Stomach (tissue), 19 donors: ENCODE measurements at places on chromosomes 1 and 21.

DNA sequence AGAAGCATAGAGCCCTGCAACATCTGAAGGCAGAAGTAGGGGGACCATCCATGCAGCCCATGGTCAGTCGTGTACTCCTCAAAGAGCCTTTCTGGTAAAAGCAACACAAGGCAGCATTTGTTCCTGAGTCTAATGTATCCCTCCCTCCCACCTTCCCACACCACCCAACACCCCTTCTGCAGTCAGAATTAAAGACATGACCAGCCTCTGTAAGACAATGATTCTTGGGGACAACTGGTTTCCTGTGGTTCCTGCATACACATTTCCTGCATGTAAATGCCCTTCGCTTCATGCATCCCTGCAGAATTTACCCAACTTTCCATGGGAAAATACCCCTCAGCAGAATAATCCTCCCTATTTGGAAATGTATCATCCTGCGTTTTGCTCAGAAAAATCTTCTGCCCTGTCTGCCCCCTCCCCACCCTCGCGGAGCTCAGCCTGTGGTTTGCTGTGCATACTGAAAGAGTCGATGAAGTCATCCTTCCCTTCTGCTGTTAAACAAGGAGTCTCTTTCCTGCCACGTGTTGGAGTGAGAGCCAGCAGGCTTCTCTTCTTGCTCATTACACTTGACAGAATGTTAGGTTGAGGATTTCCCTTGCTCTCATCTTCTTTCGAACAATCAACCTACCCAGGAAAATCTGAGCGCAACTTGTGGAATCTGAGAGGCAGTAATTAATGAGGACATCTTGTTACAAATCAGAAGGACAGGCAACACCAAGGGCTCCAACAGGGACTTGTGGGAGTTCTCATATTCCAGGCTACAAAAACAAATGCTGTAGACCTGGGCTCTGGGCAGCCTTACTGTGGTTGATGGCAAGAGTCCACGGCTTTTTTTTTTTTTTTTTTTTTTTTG, 4.7 kb downstream of the TNN start:
- peaks cover 8% of the 10 kb centered on the region for H3K27me3 ChIP-seq
- no peak overlapping the region for H3K27ac ChIP-seq
- no peaks in the 10 kb centered on the region for H3K36me3 ChIP-seq
- peaks cover 9% of the 10 kb centered on the region for H3K4me1 ChIP-seq
- H3K4me3 ChIP-seq: no peak overlapping the region

GRCh38 chr1:907611-908451, 15.9 kb upstream of the SAMD11 start:
- H3K27ac ChIP-seq: no peak overlapping the region
- peak; percentile 23 for DNase-seq
- H3K27me3 ChIP-seq: peaks cover 68% of the 10 kb centered on the region
- H3K4me3 ChIP-seq: no peak overlapping the region

DNA sequence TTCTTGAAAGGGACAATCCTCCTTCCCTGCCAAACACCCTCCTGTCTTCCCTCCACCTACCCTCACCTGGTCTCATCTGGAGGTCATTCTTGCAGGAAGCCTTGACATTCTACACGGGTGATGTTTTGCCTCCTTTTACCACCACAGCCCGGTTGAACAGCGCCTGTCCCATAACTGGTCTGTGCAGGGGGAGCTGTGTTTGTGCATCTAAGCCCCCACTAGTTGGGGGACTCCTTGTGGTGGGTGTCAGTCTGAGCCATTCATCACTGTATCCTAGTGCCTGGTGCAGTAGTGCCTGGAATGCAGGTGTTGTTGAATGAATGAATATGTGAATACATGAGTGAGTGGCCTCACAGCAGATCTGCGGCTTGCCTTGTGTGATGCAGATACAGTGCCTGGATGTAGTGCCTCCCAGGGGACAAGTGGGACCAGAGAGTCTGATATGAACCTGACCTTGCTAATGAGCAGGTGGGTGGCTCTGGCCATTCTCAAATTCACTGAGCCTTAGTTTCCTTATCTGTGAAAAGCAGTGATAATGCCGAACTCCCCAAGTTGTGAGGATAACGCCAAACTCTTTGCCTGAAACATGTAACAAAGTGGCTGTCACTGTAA, 79.8 kb downstream of the OMA1 start:
- H3K36me3 ChIP-seq: peaks cover 36% of the 10 kb centered on the region
- no peaks in the 10 kb centered on the region for H3K27me3 ChIP-seq
- H3K27ac ChIP-seq: no peak overlapping the region
- H3K4me1 ChIP-seq: no peaks in the 10 kb centered on the region
- no peak for DNase-seq

DNA sequence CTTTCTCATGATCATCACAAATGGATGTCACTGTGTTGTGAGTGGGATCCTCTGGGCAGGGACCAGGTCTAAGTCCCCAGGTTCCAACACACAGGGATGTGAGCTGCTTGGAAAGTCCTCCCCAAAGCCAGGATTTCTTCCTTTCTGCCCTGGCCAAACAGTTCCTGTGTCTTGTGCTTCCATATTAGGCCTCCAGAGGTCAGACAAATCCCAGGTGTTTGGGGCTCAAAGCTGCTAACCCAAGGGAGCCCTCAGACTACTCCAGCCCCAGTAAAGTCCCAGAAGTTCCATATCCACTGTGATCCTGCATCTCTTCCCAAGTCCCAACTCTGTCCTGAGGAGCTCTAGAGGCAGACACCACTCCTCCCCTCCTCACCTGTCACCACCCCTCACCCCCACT, 27.7 kb upstream of the MAGOH start:
- H3K27ac ChIP-seq: no peak overlapping the region
- H3K36me3 ChIP-seq: no peaks in the 10 kb centered on the region
- H3K4me3 ChIP-seq: no peak overlapping the region
- no peaks in the 10 kb centered on the region for H3K27me3 ChIP-seq
- H3K4me1 ChIP-seq: no peaks in the 10 kb centered on the region

DNA sequence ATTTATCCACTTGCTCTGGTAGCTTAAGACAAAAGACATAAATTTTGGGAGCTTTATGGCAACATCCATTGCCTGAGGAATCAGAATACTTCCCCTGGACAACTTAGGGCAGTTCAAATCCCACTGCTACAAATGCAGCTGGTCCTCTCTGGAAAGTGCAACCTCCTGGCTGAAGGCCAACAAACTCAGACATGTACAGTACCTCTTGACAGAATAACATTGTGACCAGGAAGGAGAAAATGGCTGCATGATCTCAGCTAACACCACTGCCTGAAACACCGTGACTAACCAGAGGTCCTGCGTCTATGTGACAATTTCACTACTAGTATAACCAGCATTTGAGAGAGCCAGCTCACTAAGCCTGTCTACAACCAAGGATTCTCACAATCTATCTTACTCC, 218.9 kb downstream of the CRB1 start:
- H3K27ac ChIP-seq: no peak overlapping the region
- no peaks in the 10 kb centered on the region for H3K36me3 ChIP-seq
- H3K4me3 ChIP-seq: no peak overlapping the region
- no peak for DNase-seq
- H3K27me3 ChIP-seq: no peaks in the 10 kb centered on the region

DNA sequence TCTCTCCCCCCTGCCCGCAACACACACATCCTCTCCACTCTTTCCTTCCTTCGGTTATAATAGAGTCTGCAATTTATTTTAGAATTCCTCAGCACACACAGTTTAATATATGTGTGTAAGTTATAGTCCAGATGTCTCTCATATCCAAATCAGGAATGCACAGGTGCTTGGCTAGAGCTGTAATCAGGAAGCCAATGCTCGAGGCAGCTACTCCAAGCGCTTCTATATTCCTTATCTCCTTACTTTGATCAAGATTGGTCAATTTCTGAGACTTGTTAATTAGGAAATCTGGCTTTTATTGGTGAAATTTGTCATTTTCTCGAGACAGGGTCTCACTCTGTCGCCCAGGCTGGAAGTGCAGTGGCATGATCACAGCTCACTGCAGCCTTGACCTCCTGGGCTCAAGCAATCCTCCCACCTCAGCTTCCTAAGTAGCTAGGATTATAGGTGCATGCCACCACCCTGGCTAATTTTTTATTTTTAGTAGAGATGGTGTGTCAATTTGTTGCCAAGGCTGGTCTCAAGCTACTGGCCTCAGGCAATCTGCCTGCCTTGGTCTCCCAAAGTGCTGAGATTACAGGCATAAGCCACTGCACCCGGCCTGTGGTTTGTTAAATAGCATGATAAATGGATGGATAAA, 27.7 kb downstream of the RPL5 start:
- peaks cover 18% of the 10 kb centered on the region for H3K4me1 ChIP-seq
- no peak overlapping the region for H3K27ac ChIP-seq

- peaks cover 8% of the 10 kb centered on the region for H3K4me1 ChIP-seq
- no peak for DNase-seq
- H3K36me3 ChIP-seq: peaks cover 71% of the 10 kb centered on the region
- H3K27ac ChIP-seq: no peak overlapping the region
- no peaks in the 10 kb centered on the region for H3K27me3 ChIP-seq
These were observed 46.7 kb upstream of the LAMC2 start for GRCh38 chr1:183139281-183139942.

DNA sequence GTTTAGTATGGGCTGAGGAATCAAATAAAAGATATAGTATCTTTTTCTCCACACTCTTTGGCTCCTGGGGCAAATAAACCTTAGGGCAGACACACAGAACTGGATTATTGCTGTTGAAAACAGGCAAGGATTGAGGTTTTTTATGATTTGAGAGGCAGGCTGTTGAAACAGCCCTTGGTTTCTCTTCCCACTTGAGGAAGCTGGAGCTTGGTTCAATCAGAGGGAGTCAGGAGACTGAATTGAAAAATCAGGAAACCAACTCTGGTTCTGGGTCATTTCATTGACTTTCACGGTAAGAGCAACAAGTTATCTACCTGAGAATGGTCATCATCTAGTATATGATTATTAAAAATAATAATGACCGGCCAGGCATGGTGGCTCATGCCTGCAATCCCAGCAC, 108.4 kb downstream of the CNIH3 start:
- DNase-seq: no peak
- no peaks in the 10 kb centered on the region for H3K36me3 ChIP-seq
- peaks cover 5% of the 10 kb centered on the region for H3K4me1 ChIP-seq
- no peak overlapping the region for H3K4me3 ChIP-seq

GRCh38 chr1:102107441-102107840, 110.7 kb upstream of the OLFM3 start:
- no peak overlapping the region for H3K27ac ChIP-seq
- DNase-seq: no peak
- no peaks in the 10 kb centered on the region for H3K4me1 ChIP-seq
- H3K27me3 ChIP-seq: no peaks in the 10 kb centered on the region
- H3K4me3 ChIP-seq: no peak overlapping the region

GRCh38 chr1:228984107-228984506, 248.8 kb downstream of the RHOU start:
- peaks cover 22% of the 10 kb centered on the region for H3K4me1 ChIP-seq
- DNase-seq: no peak
- no peaks in the 10 kb centered on the region for H3K27me3 ChIP-seq
- no peak overlapping the region for H3K4me3 ChIP-seq

- H3K27me3 ChIP-seq: no peaks in the 10 kb centered on the region
- no peak for DNase-seq
- H3K27ac ChIP-seq: no peak overlapping the region
- H3K4me3 ChIP-seq: no peak overlapping the region
- H3K4me1 ChIP-seq: no peaks in the 10 kb centered on the region
- no peaks in the 10 kb centered on the region for H3K36me3 ChIP-seq
These were observed 465.3 kb downstream of the RWDD3 start for GRCh38 chr1:95699149-95699953.

- no peak overlapping the region for H3K27ac ChIP-seq
- no peaks in the 10 kb centered on the region for H3K27me3 ChIP-seq
- H3K4me3 ChIP-seq: no peak overlapping the region
- no peaks in the 10 kb centered on the region for H3K4me1 ChIP-seq
- H3K36me3 ChIP-seq: no peaks in the 10 kb centered on the region
These were observed 94.8 kb upstream of the KIAA0040 start for GRCh38 chr1:175287377-175287776.

GRCh38 chr1:243705585-243705984, 144.5 kb downstream of the AKT3 start:
- DNase-seq: no peak
- no peak overlapping the region for H3K4me3 ChIP-seq
- no peaks in the 10 kb centered on the region for H3K36me3 ChIP-seq

GRCh38 chr1:20600156-20600555, 11.3 kb downstream of the CDA start:
- H3K4me3 ChIP-seq: no peak overlapping the region
- no peak overlapping the region for H3K27ac ChIP-seq
- H3K4me1 ChIP-seq: no peaks in the 10 kb centered on the region
- DNase-seq: no peak
- H3K36me3 ChIP-seq: no peaks in the 10 kb centered on the region
- peaks cover 5% of the 10 kb centered on the region for H3K27me3 ChIP-seq

- no peak overlapping the region for H3K27ac ChIP-seq
- H3K36me3 ChIP-seq: peaks cover 28% of the 10 kb centered on the region
- DNase-seq: no peak
- H3K27me3 ChIP-seq: no peaks in the 10 kb centered on the region
- H3K4me1 ChIP-seq: no peaks in the 10 kb centered on the region
These were observed 193.6 kb downstream of the RPS6KC1 start for GRCh38 chr1:213244664-213245091.

DNA sequence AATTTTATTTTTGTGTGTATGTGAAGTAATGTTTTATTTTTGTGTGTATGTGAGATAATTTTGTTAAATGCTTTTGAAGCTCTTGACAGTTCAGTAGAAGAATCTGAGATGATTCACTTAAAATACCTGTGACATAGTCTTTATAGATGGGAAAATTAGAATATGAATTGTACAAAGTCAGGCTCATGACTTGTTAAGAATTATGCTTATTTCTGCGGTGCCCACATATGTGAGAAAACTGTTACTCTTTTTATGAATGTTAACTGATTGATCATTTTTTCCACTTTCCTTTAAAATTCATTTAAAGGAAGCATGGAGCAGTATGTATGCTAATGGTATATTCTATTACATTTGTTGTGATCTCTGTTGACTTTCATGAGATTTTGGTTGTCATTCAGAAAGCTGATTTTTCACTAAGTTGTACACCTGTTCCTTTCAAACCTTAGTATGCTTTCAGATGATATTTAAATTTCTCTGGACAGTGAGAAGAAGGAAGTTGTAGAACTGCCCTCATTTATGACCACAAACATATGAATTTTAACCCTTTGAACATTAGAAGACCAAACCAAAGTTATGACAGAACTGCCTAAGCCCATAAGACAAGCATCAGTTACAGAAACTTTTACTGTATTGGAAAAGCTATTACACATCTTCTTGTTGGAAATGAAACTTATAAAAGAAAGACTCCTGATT, 110.1 kb downstream of the POU2F1 start:
- no peak for DNase-seq
- H3K27ac ChIP-seq: no peak overlapping the region
- H3K4me3 ChIP-seq: no peak overlapping the region
- H3K36me3 ChIP-seq: no peaks in the 10 kb centered on the region
- peaks cover 4% of the 10 kb centered on the region for H3K4me1 ChIP-seq

GRCh38 chr1:172145231-172145651, 275.2 kb upstream of the C1orf105 start:
- peaks cover 40% of the 10 kb centered on the region for H3K4me1 ChIP-seq
- no peaks in the 10 kb centered on the region for H3K27me3 ChIP-seq
- peak overlapping the region; percentile 46 for H3K4me3 ChIP-seq

DNA sequence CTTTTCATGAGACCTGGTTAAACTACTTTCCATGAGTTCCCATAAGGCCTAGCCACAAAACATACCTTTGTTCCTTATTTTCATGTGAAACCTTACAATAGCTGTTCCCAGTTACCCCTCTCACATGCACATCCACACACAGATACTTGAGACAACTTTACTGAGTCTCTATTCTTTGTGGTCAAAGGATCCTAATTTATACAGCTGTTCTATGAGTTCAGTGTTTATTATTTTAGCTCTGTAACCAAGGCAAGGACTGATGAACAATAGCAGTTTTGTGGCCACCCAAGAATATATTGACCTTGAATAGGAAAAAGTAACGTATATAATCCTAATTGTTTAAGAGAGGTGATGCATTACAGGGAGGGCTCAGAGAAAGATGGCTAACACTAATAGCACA, 160.5 kb upstream of the CACYBP start:
- no peak overlapping the region for H3K27ac ChIP-seq
- no peak overlapping the region for H3K4me3 ChIP-seq
- no peaks in the 10 kb centered on the region for H3K36me3 ChIP-seq
